Epithelial cell of proximal tubule (primary cell): ENCODE measurements at places on chromosomes 3 and 15. TPM values are rescaled to one million over a fixed set of nuclear protein-coding genes. Genes with fewer than 3 reads are reported as not detected.

DNA sequence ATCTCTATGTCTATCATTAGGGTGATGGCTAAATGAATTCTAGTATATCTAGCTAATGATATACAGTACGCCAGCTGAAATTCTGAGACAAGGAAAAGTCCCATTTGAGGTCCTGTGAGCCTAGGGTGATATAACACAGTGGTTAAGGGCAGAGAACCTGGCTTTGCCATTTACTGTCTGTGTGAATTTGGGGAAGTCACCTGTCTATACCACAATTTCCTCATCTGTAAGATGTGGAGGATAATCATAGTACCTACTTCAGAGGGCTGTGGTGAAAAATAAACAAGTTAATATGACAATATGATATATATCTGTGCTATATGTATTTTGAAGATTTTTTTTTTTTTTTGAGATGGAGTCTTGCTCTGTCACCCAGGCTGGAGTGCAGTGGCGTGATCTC, 9.8 kb upstream of the ANKDD1A start:
- no peak for DNase-seq

- DNase-seq, result no peak
Measured at GRCh38 chr3:143122089-143122430, 2.5 kb downstream of the CHST2 start.

DNA sequence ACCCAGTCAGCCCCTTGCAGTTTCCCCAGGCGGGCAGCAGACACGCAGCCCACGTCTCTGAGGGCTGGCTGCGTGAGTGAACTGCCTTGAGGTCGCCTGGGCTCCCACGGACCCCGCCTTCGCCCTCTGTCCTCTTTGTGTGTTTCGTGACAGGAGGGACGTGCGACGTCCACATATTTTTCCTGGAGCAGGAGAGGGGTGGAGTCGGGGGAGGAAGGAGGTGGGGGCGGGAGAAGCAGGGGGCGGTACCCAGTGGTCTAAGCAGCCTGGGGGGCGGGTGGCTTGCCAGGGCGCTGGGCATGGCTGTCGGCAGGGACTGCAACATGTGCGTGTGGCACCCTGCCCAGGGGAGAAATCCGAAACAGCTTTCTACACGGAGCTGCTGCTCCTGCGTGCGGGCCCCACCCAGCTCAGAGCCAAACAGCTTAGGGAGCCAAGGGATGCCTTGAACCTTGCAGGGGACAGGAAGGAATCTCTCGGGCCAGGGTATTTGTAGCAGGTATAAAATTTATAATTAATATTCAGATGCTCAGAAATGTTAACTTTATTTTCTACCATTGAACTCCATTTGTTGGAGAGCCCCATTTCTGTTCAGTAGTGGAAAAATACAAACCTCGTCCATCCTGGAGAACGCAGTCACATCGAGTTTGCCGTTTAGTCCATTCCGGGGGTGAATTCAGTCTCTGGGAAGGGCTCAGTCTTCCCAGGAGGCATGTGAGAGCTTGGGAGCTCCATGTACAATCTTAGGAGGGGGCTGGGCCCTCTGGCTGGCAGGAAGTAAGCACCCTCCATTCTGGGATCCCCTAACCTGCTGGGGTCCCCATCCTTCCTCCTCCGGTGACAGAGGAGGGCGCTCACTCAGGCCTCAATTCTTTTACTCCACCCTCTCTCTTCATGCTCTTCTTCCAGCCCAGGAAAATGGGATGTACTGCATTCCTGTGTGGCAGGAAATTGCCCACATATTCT, 79.1 kb upstream of the MEF2A start:
- DNase-seq, result no peak

DNA sequence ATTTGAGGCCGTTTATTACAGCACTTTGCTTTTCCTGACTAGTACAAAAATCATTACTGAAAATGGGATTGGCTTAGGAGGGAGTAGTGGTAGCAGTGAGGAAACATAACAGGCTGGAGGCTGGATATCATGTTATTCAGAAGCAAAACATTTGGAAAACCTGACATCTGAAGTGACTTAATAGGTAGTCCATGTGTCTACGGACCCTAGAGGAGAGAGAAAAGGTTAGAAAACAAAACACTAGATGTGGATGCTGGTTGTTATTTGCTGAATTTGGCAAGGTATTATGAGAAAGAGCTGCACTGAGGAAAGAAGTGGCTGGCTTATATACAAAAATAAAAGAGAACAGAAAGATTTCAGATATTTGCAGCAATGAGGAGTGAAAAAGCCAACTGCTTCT, 139.9 kb downstream of the MEX3B start:
- no peak for DNase-seq

- no peak for DNase-seq
Measured at GRCh38 chr3:168470380-168470779, 374.7 kb upstream of the GOLIM4 start.

DNA sequence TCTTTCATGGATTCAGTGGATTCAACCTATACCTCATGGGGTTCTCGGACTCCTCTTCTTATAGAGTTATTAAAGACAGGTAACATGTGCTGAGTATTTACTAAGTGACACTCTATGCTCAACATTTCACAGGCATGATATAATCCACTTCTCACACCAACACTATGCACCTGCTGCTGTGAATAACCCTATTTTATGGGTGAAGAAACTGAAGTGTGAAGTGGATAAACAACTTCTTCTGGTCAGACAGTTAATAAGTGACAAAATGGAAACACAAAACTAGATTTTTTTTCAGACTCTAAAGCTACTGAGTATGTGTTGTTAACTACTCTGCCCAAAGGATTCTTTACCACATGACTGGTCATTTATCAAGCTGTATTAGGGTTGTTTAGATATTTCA, 403.5 kb downstream of the DIPK2A start:
- peak; percentile 46 for DNase-seq

GRCh38 chr15:25803036-25803435, 60.1 kb downstream of the ATP10A start:
- DNase-seq, result no peak

- DNase-seq, result no peak
Measured at GRCh38 chr3:156461889-156462288, 93.0 kb downstream of the SSR3 start.

DNA sequence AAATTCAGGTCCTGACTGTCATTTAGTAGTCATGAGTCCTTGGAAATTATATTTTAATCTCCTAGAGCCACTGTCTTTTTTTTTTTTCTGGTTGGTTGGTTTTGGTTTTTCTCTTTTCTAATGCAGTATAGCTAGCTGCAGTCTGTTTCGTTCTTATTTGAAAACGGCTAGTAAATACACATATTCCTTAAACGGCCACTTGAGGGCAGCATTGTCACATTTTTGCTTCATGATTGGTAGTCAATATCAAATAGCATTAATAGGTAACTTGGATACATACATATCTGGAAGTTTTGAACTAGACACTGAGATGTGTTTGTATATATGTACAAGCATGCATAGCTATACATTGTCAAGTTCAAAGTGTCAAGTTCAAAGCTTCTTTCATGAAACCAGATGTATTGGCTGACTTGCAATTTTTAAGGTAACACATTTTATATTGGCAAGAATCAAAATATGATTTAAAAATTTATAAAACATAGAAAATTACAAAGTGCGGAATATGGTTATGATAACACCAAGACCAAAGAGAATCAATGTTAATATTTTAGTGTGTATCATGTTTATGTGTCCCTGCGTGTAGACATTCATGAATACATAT, 22.5 kb downstream of the GABRA5 start:
- no peak for DNase-seq

- no peak for DNase-seq
Measured at GRCh38 chr3:66426135-66426534, 74.7 kb downstream of the LRIG1 start.

DNA sequence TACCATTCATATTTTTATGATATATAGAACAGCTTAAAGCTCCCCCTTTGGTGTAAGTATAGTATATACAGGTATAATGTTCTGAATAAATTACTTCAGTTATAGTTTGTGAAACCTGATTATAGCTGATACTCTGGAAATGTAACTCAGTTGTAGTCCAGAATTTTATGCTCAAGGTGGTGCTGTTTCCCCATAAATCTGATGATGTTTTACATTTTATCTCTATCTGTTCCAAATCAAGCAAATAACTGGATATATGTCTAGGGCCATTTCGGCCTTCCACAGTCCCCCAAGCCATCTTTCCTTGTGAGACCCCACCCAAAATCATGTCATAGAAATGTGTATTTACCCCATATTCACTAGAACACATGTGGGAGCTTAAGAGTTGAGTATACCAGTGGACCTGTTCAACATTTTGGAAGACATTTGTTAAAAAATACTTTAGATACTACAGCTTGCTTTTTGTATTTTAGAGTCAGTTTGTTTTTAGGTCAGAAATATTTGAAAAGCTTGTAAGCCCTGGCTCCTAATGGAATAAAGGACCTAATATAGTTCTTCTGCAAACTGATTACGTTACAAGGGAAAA, 107.1 kb downstream of the ATG7 start:
- no peak for DNase-seq

DNA sequence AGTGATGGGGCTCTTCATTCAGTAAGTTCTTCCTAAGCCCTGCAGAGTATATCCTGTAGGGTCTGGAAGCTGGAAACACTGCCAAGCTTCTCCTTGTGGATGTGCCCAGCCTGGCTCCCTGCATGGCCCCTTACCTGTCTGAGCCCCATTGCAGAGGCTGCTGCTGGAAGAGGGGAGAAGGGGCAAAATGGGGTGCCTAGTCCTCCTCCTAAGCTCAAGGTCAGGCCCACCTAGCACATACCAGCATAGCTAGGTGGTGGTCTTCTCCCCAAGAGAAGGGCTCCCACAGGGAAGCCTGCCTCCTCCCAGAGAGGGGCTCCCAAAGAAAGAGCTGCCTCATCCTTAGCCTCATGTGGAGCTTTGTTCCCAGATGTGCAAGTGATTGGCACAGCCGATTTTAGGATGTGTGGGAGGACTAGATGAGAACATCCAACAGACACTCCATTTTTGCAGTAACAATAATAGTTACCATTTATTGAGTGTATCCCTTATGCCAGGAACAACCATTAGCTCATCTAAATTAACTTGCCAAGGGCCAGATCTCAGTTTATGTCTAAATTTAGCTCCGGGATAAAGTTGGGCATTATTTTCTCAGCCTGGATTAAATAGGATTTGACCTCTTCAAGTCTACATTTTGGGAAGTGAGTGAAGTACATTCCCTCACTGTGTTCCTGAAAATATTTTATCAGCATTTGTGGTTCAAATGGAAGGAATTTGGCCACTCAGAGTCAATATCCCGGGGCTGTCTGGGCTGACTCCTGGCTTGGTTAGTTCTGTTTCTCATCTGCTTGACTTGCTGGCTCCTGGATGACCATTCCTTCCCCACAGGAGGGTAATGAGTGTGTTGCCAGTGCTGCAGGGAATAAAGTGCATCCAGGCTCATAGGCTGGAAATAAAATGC, 291.1 kb upstream of the ROPN1 start:
- no peak for DNase-seq

GRCh38 chr3:45874677-45875346, 11.5 kb upstream of the CCR9 start:
- DNase-seq, result no peak

- DNase-seq, result no peak
Measured at GRCh38 chr3:46681856-46682540, 11.5 kb downstream of the ALS2CL start.

DNA sequence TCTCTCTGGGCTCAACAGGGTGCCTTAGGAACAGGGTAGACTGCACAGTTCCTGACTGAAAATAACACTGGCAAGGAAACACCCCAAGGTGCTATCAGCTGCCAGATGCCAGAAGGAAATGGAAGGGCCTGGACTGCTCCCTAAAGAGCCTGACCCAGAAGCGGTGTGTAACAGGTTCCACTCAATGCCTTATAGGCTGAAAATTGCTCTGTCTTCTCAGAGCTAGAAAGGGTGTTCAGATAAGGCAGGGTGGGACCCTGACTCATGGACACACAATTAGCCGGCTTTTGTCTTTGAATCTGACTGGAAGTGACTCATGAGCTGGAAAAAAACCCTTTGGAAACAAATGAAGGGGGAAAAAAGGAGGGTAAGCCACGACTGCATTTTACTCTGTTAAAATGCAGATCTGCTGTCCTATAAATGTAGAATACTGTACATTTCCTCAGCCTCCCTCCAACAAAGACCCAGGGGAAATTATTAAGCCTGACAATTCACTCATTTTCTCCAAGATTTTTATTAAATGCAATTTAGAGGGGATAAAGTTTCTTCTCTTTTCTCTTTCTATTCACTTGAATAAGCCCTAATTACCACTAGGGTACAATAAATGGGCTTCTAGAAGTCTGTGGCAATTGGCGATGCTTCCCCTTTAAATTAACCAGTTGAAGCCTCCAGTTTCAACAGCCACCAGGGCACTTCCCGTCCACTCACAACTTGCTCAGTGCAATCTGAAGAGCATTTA, 160.2 kb upstream of the TBL1XR1 start:
- DNase-seq, result peak; percentile 75

- no peak for DNase-seq
Measured at GRCh38 chr15:49843725-49844124, 222.9 kb downstream of the DTWD1 start.

DNA sequence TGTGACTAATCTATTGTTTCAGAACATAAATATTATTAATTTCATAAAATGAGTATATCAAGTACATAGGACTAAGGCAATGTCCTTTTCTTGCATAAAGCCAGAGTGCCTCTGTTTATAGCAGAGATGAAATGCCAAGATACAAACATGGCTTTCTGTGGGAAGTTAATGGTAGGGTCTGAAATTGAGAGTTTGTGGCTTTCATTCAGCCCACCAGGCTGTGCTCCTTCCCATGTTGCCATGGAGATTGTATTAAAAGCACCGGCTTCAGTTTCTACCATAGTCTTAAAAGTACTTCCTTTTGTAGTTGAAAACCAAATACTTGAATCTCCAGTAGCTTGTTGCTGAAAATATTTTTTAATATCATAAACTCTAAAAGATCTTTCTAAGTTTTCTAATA, 114.0 kb downstream of the LRRC28 start:
- DNase-seq, result no peak

- DNase-seq, result no peak
Measured at GRCh38 chr3:151328298-151328995, 902 bp downstream of the P2RY13 start.

GRCh38 chr3:133915685-133916658, 20.3 kb upstream of the RAB6B start:
- DNase-seq, result peak; percentile 20

GRCh38 chr3:195015021-195015420, 255.9 kb downstream of the XXYLT1 start:
- DNase-seq, result no peak

DNA sequence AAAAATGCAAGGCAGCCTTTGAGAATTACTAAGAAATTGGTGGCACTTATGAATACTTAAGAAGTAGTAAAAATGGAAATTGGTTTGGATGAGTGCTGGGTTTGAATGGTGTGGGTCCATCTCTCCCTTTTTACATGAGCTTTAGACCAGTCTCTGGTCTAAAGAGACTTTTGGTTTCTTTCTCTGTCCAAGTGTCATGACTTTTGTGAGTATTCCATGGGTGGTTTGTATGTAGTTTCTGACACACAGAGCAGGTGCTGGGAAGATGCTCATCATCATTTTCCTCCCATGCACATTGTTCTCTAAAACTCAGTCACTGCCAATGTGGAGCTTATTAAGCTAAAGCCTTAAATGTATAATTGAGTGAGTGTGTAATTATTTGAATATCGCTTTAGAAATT, 63.5 kb downstream of the KAT2B start:
- no peak for DNase-seq

- peak; percentile 9 for DNase-seq
Measured at GRCh38 chr15:24954783-24955530, at the start of the genes SNRPN and SNURF. Gene SNRPN (plus strand): TSS chr15:24954987. CDS start chr15:24974454, 19,467 bp downstream. Gene SNURF (plus strand): TSS chr15:24954987. CDS start chr15:24955049, 62 bp downstream.

STARD5 gene
- total RNA-seq, result 0.63 and 1.1 TPM in 2 replicates

TAGLN3 gene
- total RNA-seq, result 5.7 and 10.0 TPM in 2 replicates

RAB8B gene
- 20.9 and 27.0 TPM in 2 replicates for total RNA-seq

HGD gene
- total RNA-seq, result 5.9 and 18.1 TPM in 2 replicates

GPR160 gene
- total RNA-seq, result 11.0 and 23.9 TPM in 2 replicates

VPS33B gene
- total RNA-seq, result 16.0 and 17.3 TPM in 2 replicates

ASB14 gene
- total RNA-seq, result not detected in 2 replicates

GOLGA6C gene
- total RNA-seq, result not detected in 2 replicates

CCR3 gene
- total RNA-seq, result not detected in 2 replicates

SLITRK3 gene
- total RNA-seq, result not detected in 2 replicates

GOLIM4 gene
- total RNA-seq, result 25.2 and 31.0 TPM in 2 replicates
